ENCODE measurements at places on chromosomes 3 and 15.

- DNase-seq, result no peak
Observed at GRCh38 chr15:60379525-60380274, 18.1 kb downstream of the ANXA2 start.

GRCh38 chr3:178669022-178669601 is 132.9 kb downstream of the KCNMB2 start:
- no peak for DNase-seq

- peak; percentile 19 for DNase-seq
Observed at GRCh38 chr15:52529341-52529924, 753 bp upstream of the MYO5A start.

GRCh38 chr3:156635973-156636372 is 38.4 kb upstream of the TIPARP start:
- no peak for DNase-seq

- no peak for DNase-seq
Observed at GRCh38 chr3:60906283-60906682, 345.0 kb downstream of the FHIT start.

GRCh38 chr3:40532252-40532651 is 7.5 kb downstream of the ZNF621 start:
- DNase-seq, result no peak

- DNase-seq, result no peak
Observed at GRCh38 chr3:122691195-122691594, 10.6 kb downstream of the PARP14 start.

- no peak for DNase-seq
Observed at GRCh38 chr15:39099524-39099923, 481.4 kb upstream of the THBS1 start.

DNA sequence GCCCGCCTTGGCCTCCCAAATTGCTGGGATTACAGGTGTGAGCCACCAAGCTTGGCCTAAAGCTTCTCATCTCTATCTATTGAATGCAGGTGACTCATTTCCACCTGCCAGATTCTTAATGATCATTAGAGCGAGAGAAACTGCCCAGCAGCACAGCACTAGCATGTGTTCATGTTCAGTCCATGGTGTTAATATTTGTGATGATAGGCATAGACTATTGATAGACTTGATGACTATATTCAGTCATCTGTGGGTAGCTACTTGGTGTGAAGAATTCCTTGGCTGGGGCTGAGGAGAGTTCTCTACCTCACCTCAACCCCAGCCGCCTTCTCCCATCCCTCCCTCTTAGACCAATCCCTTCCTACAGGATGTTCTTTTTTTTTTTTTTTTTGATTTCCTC is 60.0 kb downstream of the ST6GAL1 start:
- DNase-seq, result no peak

DNA sequence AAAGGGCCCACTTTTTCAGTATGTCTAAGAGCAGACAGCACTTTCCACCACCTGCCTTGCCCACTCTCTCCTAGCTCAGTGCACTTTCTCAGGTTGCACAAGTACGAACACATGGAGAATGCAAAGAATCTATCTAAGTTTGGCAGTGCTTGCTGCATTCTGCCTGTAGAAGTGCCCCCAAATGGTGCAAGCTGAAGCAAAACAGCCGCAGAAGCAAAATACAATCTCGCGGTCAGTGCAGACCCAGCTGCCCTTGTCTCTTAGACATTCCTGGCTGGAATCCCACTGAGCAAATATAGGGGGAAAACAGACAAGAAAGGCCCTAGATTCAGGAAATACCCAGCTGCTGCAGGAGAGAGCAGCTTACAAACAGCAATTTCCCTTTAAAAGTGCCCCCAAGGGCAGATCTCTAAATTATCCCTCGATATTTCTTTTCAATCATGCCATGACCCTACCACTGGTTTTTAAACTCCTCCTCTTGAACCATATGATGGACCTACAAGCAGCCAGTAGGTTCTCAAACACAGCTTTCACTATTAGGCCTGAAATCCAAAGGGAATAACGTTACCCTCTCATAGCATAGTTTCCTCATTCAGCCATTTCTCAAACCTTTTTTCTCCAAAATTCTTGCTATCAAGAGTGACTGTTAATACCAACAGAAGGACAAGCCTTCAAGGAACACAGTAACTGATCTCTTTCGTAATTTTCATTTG is 67.0 kb downstream of the TNIK start:
- DNase-seq, result no peak

- no peak for DNase-seq
Observed at GRCh38 chr15:19973718-19974117, 567.9 kb downstream of the GOLGA6L6 start.

- peak; percentile 29 for DNase-seq
Observed at GRCh38 chr3:195162033-195162669, 108.8 kb downstream of the XXYLT1 start.

- DNase-seq, result no peak
Observed at GRCh38 chr15:39474657-39475056, 106.2 kb upstream of the THBS1 start.

DNA sequence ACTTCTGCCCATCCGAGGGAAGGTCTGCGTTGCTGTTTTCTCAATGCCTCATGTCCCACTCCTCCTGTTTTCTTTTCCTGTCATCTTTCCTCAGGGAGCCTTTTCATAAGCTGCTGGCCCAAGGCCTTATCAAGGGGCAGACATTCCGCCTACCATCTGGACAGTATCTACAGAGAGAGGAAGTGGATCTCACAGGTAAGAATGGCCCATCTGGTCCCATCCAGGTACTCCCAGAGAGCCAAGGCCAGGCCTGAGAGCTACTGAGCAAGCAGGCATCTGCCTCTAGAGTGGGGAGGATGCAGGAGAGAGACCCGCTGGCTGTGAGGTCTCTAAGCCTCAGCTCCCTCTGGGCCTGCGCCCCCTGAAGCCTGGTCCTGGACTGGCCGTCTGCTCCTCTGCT is 81.5 kb upstream of the LIMD1 start:
- no peak for DNase-seq

- peak; percentile 5 for DNase-seq
Observed at GRCh38 chr15:72786676-72787345, 3.3 kb upstream of the ADPGK start.

DNA sequence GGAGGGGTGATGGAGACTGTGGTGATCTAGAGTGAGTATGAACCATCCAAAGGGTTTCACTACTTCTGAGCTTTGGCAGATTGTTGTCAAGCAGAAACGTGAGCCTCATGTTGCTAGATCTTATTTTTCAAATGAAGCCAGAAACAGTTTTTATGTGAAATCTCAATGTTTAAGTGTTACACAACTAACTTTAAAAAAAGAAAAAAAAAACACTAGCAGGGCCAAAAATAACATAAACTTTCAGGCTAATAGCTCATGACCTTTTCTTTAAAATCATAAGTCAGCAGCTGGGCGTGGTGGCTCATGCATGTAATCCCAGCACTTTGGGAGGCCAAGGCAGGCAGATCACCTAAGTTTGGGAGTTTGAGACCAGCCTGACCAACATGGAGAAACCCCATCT is 2.1 kb upstream of the HTR3D start:
- DNase-seq, result no peak

GRCh38 chr15:65926459-65926858 is 57.2 kb downstream of the RAB11A start:
- no peak for DNase-seq

DNA sequence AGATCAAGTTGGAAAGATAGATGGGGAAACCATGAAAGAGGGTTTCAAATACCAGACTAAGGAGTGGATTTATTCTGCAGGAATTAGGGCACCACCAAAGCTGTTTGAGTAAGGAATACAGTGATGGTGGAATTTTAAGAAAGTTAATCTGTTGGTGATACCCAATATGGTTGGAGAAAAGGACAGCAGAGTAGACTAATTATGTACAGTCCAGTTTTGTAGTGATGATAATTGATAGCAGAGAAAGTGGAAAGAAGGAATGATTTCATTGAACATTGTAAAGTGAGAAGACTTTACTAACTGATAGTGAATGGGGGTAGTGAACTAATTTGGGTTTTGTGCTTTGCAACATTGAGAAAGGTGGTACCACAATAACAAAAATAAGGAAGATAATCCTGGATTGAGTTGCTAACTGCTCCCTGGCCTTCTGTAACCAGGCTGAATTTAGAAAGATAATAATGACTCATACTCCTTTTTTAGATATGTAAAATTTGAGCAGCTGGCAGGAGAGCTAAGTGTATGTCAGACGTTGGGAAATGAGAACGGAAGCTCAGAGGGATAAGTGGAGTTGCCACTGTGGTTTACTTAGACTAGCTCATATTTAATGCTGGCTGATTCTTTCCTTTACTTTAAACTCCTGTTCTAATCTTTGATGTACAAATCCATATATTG is 16.9 kb downstream of the TCAIM start:
- no peak for DNase-seq

GRCh38 chr3:123720638-123721037 is 135.8 kb upstream of the HACD2 start:
- DNase-seq, result no peak

GRCh38 chr3:108564564-108564963 is 24.7 kb downstream of the CIP2A start:
- no peak for DNase-seq

- no peak for DNase-seq
Observed at GRCh38 chr3:13853978-13854296, 25.9 kb downstream of the WNT7A start.

- no peak for DNase-seq
Observed at GRCh38 chr15:66071160-66071920, 182.2 kb downstream of the MEGF11 start.

GRCh38 chr15:78369161-78369560 is 29.0 kb downstream of the CRABP1 start:
- DNase-seq, result no peak

DNA sequence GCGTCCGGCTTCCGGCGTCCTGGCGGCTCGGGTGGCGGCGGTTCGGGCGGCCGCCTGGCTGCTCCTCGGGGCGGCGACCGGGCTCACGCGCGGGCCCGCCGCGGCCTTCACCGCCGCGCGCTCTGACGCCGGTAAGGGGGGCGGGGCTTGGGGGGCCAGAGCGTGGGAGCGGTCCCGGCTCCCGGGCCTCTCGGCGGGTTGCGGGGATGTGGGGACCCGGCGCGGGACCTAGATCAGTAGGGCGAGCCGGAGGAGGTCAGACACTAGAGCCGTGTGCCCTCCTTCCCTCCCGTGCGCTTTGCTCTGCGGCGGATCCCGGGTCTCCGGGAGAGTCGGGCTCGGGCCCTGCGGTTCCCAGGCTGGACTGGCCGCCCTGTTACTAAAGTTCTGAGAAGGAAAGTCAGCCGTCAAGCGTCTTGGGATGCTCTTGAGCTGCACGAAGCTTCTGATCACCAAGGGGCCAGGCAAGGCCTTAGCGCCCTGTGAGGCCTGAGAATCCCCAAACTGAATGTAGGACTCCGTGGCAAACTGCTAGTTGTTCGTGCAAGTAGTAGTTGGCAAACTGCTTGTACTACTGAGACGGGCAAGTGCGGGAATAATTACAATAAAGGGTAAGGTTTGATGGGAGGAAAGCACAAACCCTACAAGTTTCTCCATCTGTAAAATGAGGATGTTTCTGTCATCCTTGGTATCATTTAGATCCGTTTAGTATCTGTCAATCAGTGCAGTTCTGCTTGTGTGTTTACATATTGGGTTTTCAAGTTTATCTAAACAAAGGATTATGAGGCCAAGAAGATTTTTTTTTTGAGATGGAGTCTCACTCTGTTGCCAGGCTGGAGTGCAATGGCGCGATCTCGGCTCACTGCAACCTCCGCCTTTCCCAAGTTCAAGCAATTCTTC is 587 bp downstream of the PIGX start:
- peak; percentile 77 for DNase-seq

- DNase-seq, result no peak
Observed at GRCh38 chr3:6770397-6770690, 90.6 kb upstream of the GRM7 start.

DNA sequence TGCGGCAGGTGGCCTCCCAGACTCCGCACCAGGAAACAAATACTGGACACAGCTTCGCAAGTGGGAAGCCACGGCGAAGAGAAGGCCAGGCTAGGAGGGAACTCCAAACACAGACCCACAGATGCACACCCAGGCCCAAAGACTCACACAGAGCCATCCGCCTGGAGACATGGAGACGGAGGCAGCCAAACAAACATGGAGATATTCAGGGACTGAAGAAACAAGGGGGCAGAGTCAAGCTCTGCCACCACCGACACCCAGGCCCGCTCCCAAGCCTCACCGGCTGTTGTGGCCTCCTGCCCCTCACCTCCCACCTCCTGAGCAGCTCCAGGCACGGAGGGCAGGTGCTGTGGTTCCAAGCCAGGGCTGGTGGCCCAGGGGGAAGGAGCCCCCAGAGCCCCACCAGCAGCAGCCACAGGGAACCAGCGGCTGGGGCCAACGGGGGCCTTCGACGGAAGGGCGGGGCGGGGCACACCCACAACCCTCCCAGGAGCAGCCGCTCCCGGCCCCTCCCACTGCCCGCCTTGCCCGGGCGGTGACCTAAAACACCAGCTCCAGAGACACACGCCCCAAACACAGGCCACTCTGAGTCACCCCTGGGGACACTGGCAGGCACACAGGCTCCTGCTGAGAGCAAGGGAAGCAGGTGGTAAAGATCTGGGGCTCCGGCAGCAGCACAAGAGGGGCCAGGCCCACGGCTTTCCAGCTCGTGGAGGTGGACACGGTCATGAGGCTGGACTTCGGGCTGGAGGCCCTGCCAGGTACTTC is 31.9 kb downstream of the TNK2 start:
- peak; percentile 39 for DNase-seq

- no peak for DNase-seq
Observed at GRCh38 chr3:184192889-184193288, 6.9 kb downstream of the ABCF3 start.

DNA sequence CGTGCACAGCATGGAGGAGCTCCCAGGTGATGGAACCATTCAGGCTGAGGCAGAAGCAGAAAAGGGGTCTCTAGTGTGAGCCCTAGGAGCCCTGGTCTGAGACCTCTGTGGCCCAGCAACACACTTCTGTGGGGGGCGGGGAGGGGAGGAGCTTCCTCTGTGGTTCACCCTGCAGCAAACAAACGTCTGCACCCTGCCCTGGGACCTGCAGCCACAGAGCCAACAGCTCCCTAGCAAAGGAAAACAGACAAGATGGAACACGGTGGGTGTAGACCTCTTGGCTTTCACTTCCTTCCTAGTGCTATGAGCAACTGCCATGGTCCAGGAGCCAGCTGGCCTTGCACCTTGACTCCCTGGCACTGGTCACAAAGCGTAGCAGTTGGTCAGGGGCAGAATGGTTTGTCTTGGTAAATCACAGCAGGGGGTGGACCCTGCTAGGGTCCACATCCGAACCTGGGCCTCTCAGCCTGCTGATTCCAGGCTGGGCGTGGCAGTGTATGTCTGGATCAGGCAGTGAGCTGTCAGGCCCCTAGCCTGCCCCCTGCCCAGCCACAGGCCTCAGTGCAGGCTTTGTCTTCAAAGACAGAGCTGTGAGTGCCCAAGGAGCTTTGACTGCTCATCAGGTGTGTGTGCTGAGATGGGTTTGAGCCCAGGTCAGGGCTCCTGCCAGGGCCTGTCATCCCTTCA is 6.7 kb downstream of the AMIGO3 start:
- DNase-seq, result no peak
